ENCODE measurements at places on chromosomes 2 and 18.

DNA sequence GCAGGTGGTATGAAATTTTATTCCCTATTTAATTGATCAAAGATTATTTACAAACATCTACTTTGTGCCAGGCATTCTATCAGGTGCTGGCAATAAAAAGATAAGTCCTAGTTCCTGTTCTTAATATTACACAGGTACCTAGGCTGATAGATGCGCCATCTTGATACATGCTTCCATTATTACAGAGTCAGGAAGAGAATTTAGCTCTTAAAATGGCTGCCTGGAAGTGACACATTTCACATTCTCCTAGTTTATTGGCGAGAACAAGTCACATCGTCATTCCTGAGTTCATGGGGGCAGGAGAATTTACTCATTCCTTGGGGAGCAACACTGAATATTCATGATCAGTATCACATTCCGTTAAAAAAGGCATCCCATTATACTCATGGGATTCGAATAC is 1.1 kb upstream of the DARS1 start:
- no peak for DNase-seq

DNA sequence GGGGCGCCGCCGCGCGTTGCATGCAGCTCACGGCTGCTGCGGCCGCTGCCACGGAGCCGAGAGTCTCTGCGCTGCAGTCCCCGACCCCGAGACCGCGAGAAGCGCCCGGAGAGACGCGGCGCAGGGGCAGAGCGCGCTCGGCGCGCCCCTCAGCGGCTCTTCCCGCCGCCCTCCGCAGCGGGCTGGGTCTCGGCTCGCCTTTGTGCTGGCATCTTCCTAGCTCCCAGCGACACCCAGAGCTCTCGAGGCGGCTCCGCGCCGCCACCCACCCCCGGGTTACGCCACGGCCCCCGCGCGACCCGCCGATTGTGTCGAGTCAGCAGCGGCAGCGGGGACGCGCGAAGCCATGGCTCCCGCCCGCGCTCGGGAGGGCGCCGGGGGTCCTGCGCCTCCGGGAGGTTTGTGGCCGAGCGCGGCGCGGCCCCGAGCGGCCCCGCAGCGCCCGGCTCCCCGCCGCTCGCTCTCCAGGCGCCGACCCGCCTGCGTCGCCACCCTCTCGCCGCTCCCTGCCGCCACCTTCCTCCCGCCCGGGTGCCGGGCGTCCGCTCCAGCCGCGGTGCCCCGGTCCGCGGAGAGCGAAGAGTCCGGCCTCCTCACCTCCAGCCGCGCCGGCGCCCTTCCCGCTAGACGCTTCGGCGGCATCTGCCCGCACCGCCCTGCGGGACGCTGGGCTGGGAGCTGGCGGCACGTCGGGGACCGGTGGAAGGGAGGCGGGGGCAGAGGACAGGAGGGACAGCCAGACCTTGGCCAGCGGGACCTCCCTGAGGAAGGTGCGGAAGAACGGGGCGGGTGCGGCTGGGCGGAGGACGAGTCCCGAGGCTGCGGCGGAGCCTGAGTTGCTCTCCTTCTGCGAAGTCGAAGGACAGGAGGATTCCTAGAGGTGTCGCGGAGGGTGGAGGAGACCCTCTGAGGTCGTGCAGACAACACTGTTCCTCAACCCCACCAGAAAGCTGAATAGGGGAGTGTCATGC is 46.3 kb upstream of the CCDC150 start:
- DNase-seq = peak; percentile 63

DNA sequence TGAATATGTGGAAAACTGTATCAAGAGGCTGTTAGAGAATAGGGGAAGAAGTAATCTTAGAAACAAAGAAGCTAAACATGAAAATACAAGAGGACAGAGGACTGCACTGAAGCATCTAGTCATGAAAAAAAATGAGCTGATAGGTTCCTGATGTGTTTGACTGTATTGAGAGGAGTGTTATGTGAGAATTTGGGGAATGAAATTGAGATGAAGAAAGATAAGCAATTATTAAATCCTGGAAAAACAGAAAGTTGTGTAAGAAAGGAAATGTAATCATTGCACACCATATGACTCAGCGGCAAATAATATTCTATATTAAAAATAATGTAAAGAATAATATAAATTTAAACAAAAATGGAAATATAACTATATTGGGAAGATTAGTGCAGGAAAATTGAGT is 71.2 kb downstream of the SEMA4F start:
- DNase-seq = no peak

GRCh38 chr2:205708231-205708631 is 25.9 kb downstream of the NRP2 start:
- DNase-seq = peak; percentile 73

GRCh38 chr2:195824478-195824877 is 167.5 kb downstream of the SLC39A10 start:
- no peak for DNase-seq

GRCh38 chr2:53622141-53622540 is 145.5 kb upstream of the CHAC2 start:
- DNase-seq = no peak

- DNase-seq = peak; percentile 43
Observed at GRCh38 chr2:157257312-157258252, at the start of gene GALNT5. TSS of gene GALNT5 (plus strand) at chr2:157257705. CDS start at chr2:157258083, 378 bp downstream.

DNA sequence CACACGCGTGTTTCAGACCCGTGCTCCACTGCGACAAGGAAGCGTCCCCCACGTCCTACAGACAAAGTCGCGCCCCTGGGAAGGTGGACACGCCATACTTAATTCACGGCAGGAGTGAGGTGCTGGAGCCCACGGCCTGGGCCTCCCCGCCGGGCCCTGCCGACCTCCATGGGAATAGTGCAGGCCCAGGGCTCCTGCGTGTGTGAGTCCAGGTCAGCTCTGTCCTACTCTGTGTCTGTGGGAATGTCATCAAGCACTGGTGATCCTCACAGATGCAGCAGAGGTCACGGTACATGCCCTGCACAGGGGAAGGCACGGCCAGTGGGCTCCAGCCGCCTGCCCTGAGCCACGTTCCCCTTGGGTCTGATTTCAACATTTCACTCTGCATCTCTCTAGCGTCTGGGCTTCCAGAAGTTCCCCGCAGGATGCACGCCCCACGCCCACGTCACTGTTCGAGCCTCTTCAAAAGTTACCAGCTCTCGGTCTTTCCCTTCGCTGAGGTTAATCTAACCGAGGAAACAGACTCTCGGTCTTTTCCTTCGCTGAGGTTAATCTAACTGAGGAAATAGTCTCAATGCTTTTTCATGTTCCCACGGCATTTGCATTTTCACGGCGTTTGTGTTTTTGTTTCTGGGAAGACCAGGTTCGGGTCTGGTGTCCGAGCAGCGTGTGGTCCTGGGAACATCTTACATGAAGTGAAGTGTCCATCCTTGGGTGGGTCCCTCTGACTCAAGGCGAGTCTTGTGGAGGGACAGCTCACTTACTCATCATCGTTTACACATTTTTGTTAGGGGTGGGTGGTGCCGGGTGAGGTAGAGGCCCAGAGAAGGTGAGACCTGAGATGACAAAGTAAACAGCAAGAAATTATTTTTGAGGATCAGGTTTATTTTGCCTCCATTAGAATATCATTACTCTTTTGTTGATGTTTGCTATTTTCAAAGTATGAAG is 157.3 kb upstream of the ALKAL2 start:
- DNase-seq = no peak

GRCh38 chr2:185291035-185291647 is 447.5 kb upstream of the FSIP2 start:
- DNase-seq = peak; percentile 36

GRCh38 chr2:173667415-173667814 is 297.8 kb downstream of the SP3 start:
- peak; percentile 14 for DNase-seq

DNA sequence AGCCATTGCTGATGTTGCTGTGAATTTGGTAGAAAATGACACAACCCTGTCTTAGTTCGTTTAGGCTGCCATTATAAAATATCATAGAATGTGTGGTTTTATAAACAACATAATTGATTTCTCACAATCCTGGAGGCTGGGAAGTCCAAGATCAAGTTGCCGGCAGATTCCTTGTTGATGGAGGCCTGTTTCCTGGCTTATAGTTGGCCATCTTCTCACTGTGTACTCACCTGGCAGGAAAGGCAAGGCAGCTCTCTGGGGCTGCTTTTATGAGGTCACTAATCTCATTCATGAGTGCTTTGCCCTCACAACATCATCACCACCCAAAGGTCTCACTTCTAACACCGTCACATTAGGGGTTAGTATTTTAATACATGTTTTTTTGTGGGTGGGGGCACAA is 58.4 kb downstream of the PHLPP1 start:
- DNase-seq = no peak

DNA sequence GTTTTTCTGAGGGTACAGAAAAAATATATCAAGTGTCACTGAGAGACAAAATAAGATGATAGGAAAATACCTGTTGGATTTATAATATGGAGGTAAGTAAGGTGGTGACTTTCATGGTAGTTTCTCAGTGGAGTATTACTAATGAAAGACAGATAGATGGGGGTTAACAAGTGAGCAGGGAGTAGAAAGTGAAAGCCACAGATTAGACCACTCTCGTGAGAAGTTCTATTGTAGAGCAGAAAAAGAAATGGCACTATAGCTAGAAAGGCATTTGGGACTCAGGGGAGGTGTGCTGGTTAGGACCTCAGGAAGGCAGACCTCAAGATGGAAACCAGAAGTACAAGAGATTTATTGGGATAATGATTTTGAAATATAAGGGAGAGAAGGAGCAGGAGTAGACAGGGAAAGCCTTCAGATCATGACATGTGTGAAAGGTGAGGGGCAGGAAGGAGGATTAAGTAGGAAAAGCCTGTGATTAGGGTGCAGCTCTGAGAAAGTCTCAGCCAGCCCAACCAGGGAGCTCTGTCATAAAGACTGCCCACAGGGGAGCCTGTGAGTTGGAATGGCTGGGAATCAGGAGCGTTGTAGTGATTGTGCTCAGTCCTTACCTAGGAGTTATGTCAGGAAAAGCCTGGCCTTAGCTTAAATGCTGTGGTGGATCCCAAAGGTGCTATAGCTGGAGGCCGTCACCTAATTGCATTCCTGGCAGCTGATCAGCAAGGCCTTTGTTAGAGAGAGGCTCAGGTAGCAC is 198.1 kb downstream of the IKZF2 start:
- no peak for DNase-seq

DNA sequence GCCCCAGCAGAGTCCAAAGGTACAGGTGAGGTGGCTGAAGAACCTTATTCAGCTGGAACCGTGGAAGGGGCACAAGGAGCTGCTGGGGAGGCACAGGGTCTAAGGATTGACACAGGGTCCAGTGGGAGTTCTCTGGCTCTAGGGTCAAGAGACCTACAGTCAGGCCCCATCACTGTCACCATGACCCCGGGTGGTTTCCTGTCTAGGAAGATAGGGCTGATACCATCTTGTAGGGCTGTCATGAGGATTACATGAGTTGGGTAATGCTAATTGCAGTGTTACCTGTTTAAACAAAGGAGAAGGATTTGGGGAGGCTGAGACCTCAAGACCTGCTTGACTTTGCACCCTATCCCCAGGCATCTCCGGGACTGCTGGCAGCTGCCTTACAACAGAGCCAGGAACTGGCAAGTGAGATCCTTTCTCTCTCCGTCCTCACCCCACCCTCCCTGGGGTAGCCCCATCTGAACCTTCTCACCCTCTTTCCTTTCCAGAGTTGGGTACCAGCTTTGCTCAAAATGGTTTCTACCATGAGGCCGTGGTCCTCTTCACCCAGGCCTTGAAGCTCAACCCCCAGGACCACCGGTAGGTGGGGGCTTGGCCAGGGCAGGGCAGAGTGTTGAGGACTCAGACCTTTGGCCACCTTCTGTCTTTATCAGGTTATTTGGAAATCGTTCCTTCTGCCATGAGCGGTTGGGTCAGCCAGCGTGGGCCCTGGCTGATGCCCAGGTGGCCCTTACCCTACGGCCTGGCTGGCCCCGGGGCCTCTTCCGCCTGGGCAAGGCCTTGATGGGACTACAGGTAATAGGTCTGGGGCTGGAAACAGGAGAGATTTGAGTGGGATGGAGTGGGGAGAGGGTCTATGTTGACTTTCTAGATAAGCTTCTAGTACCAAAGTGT is 7.5 kb downstream of the LBX2 start:
- no peak for DNase-seq

GRCh38 chr2:108363908-108364225 is 13.9 kb upstream of the SULT1C4 start:
- DNase-seq = no peak

DNA sequence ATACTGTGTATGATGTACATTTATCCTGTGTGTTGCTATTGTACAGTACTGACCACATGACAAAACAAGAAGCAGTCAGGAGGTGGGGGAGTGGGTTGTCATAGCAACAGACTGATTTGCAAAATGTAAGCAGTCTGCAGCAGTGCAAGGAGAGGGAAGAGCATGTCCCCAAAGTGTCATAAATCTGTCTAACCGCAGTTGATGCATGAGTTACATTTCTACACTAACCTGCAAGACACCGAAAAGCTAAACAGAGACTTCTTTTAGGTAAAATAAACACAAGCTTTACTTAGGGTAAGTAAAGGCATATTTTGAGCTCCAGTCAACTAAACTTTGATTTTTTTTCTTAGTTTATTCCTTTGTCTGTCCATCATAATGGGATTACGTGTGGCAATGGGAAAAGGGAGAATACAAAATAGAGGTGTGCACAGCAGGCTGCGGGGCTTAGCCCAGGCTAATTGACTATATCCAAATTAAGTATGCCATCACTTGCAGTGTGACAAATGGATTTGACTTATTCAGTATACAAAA is 134.5 kb downstream of the MEIS1 start:
- DNase-seq = peak; percentile 90

DNA sequence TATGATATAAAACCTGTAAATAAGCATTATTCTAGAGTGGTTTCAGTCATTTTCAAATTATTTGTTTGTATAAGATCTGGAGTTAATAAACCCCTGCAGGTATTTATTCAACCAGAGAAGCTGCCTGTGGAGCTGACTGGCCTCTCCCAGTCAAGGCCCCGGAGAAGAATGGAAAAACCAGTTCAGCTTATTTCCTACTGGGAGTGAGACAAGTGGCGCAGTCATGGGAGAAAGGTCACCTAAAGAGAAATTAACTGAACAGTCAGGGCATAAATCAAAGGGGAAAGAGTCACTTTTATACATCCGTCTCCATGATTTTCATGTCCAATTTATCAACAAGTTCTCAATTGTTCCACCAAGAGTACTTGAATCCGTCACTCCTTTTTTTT is 240.9 kb downstream of the RNF152 start:
- DNase-seq = no peak

DNA sequence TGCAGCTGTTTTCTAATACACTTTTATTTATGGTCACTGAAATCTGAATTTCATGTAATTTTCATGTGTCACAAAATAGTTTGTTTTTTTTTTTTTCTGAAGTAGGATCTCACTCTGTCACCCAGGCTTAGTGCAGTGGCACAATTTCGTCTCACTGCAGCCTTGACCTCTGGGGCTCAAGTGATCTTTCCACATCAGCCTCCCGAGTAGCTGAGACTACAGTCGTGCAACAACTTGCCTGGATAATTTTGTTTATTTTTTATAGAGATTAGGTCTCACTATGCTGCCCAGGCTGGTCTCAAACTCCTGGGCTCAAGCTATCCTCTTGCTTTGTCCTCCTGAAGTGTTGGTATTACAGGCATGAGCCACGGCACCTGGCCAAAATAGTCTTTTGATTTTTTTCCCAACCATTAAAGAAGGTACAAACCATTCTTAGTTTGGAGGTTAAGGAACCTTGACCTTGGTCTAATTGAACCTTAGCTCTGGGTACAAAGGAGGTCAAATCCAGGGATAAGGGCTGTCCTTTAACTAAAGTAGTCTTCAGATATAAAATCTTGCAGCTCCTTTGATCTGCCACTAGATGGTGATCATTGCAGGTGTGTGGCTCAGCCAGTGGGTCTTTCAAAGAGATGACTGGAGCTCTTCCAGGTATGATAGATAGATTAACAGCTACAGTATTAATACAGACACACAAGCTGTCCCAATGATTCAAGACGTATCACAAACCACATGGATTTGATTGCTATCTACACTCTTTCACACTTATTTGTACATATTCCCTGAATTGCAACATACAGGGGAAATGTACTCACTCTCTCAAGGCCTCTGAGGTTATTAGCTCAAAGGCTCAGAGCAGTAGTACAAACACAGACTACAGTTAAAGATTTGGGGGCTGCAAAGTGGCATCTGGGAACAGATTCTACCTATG is 4.7 kb upstream of the KRCC1 start:
- DNase-seq = peak; percentile 29
